ENCODE measurements at places on chromosomes 16 and 17.

DNA sequence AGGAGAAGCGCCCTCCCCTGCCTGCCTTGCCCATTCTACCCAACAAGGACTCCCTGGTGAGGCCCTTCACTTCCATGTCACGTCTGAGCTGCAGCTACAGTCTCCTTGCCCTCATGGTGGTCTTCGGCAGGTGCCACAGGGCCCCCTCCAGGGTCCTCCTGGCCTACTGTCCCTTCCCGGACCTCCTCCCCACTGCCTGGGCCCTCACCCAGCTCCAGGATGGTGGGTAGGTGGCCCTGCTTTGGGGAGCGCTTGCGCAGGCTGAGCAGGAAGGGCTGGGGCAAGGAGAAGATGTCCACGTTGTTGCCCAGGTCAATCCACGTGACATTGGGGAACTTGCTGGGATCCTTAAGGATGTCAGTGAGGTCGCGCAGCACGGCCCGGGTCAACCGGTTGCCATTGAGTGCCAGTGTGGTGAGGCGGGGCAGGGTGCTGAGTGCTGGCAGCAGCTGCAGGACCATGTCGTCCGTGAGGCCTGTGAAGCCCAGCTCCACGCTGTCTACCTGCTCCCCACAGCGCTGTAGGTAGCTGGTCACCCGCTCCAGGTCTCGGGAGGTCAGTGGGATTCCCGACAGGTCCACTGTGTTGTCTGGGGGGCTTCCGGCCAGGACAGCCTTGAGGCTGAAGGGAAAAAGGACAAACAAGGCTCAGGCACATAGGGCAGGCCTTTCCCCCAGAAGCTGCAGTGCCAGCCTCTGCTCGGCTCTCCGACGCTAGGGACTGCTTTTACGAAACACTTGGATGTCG lies 28.3 kb downstream of the TRPV2 start:
- DNase-seq: no peak

GRCh38 chr17:27415120-27415795 lies 41.0 kb upstream of the KSR1 start:
- DNase-seq: no peak

DNA sequence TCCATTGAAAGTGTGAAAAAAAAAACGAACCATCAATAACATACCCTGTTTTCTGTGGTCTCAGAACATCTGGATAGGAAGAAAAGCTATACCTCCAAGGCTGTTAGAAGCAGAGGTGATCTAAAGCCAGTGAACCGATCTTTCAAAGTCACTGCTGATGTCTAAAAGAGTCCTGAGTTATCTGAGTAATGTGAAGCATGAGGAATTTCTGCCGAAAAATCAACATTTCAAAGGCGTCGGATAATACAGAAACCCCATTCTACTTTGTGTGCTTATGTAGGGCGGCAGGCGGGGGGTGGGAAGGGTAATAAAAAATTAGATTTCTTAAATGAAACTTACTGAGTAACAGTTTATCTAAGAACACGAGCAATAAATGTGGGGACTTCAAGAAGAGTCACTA lies 3.9 kb downstream of the XYLT1 start:
- DNase-seq: no peak

- no peak for DNase-seq
Observed at GRCh38 chr16:66245868-66246267, 120.6 kb upstream of the CDH5 start.

DNA sequence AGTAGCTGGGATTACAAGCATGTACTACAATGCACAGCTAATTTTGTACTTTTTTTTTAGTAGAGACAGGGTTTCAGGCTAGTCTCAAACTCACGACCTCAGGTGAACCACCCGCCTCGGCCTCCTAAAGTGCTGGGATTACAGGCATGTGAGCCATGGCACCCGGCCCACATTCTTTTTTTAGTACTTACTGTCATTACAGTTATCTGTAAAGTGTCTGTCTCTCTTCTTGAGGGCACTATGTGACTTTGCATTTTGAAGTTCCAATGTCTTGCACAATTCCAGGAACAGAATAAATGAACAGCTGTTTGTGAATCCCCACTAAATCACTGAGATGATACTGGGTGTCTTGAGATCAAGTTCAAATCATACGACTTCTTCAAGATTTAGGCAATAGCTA lies 1540.3 kb downstream of the CDH11 start:
- no peak for DNase-seq

- no peak for DNase-seq
Observed at GRCh38 chr16:50532576-50532975, 15.6 kb upstream of the NKD1 start.

DNA sequence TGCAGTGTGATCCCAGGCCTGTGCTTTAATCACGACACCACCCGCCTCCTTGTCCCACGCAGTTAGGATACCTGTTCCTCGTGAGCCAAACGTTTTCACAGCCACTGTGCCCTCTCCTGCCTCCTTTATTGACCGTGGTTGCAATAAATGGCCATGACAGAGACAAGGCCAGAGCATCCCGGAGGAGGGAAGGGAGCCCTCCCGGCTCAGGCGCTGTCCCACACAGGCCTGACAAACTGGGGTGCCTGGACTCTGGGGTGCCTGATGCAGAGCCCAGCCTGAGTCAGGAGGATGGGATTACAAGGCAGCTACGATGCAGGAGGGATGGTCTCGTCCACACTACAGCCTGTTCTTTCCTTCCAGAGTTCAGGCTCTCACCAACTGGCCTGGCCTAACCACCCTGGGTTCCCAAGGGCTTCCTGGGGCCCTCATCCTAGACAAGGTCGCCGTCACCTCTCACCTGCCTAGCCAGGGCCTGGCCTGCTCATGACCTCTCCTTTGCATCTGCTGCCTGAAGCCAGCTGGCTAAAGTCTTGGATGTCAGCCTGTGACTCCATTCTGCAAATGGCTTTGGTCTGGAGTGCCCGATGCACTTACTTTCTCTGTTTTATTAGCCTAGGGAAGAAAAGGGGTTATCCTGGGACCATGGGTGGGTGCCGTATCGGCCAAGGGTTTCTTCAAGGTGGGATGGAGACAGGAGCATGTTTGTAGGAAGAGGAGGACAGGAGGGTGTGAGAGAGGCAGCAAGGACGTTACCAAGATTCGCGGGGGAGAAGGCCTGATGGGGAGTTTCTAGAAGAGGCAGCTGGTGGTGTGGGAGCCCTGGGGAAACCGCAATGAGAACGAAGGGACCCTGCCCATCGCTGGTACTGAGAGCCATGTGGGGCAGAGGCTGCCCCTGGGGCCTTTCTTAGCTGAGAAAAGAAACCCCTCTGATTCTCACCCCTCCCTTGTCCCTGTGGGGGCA lies 234.3 kb upstream of the TNRC6C start:
- DNase-seq: no peak

- no peak for DNase-seq
Observed at GRCh38 chr16:17972460-17972943, 364.0 kb downstream of the NPIPA8 start.

DNA sequence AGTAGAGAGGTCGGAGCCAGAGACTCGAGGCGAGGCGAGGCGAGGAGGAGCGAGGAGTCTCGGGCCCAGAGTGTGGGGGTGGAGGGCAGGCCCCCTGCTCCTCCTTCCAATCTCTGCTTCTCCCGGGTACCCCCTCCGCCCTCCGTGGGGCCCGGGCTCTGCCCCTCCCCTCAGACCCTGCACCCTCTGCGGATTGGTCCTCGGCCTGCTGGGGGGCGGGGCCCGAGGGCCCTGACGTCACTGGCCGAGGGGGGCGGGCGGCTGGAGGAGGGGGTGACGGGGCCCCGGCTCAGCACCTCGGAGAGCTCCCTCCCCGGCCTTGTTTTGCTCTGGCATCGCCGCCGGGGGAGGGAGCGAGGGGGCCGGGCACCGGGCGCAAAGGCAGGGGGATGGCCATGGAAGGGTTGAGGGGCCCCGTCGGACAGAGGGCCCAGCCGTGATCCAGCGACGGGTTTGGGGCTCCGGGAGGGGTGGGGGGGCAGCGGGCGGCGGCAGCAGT lies at the start of gene RUNDC3A:
TSS of gene RUNDC3A (plus strand) at position 282 of the 499 bp plus-strand sequence. CDS start 232 bp downstream, outside the sequence.
- DNase-seq: peak; percentile 98

GRCh38 chr17:4641297-4642195 lies at the start of gene ALOX15:
Gene ALOX15, minus strand, starts transcription at chr17:4641678. Its CDS starts 27 bp downstream, at chr17:4641651.
- no peak for DNase-seq

GRCh38 chr17:412211-413015 lies 59.8 kb upstream of the RPH3AL start:
- peak; percentile 64 for DNase-seq

DNA sequence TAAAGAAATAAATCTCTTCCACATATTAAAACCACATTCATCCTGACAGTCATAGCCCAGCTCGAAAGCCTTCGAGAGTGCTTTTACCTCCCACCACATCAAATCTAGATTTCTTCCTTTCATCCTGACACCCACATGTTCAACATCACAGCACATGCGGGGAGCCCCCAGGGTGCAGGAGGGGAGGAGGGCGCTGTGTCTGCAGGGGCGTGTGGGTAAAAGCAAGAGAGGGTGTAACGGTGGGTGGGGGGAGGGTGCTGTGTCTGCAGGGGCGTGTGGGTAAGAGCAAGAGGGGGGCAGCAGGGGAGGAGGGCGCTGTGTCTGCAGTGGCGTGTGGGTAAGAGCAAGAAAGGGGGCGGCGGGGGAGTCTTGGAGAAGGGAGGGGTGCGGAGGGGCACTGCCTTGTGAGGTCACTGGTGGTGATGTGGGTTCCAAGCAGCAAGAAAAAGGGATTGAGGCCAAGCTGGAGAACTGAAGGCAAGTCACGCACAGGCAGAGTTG lies 34.7 kb downstream of the ADCY9 start:
- peak; percentile 35 for DNase-seq

- DNase-seq: no peak
Observed at GRCh38 chr16:27966756-27967155, 96.8 kb downstream of the GSG1L start.

DNA sequence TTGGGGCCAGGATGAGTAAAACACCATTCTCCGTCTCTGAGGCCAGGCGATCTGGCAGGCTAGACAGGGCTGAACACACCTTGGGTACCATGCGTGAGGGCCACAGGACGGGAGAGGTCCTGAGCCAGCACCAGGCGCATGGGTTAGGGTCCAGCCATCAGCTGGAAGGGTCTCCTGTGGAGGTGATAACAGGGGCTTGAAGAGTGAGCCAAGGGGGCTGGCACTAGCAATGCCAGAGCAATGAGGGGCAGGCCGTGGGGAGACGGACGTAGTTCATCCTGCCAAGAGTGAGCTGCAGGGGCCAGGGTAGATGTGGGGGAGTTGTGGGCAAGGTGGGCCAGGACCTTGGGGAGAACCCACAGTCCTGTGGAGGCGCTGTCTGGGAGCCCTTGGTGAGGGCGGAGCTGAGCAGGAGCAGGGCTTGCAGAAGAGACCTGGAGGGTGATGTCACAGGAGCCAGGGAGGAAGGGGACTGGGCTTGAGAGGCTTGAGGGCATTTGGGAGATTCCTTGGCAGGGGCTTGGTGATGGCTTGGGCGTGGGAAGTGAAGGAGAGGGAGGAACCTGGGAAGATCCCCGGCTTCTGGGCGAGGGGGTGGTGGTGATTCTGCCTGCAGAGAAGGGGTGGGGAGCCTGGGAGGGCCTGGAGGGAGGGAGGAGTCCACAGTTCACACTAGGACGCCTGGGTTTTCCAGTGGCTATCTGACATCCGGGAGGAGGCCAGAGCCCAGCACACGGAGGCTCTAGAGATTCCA lies 6.3 kb upstream of the NPTX1 start:
- DNase-seq: no peak

GRCh38 chr17:63443053-63443452 lies 3.1 kb downstream of the CYB561 start:
- no peak for DNase-seq

DNA sequence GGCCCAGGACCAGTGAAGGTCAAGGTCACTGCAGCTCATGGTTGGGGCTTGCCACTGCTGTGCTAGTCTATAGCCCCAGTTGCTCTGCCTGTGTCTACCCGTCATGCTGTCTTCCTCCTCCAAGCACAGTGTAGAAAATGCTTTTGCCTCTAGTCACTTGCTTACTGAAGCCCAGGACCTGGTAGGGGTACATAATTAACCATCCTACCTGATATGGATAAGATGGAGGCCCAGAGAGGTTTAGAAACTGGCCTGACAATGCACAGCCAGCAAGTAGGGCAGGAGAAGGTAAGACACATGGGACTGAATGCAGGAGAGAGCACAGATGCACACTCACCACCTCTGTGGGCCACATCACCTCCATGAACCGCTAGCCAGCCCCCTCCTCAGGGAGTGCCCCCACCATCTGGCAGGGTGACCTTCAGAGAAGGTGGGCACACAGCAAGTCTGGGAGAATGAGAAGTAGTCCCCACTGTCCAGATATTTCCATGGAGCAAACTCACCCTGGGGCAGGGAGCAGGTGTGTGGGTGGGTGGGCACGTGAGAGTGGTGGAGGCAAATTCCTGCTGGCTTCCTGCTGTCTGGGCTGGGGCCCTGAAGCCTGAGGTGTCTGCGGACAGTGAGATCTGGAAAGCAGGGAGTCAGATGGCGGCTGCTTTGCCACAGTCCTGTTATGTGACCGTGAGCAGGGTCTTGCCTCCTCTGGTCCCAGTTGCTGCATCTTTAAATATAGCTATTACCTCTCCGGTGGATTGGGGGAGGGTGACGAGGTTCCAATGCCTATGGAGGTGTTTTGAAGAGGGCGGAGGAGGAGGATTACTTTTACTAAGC lies 1.0 kb downstream of the CX3CL1 start:
- no peak for DNase-seq

- DNase-seq: no peak
Observed at GRCh38 chr17:8849311-8850041, 18.0 kb downstream of the PIK3R6 start.

DNA sequence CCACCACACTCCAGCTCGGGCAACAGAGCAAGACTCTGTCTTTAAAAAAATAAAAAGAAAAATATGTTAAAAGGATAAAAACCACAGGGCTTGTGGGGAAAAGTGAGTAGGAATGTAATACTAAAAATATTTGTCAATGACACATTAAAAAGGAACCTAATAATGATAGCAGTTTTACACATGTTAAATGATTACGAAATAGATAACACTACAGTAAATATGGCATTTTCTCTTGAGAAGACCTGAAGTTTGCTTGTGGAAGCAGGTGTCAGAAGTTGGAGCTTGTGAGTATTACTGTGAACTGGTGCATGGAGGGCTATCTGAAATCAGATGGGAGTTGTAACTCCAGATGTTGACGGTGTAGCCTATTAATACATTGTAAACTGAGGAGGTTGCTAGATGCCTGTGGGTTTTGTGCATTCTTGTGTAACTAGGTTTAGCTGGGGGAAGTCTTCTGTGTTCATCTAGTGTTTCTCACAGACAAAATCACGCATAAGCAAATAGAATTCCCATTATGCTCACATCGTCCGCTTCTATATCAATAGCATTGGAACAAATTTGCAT lies 44.2 kb upstream of the CLEC18A start:
- DNase-seq: peak; percentile 57

All from AG08396 (cell line).